CD4-positive, alpha-beta T cell (primary cell): ENCODE measurements at places on chromosomes 7 and 10.
A peak's percentile ranks its signal among the peaks of the same experiment; 100 is the strongest.

DNA sequence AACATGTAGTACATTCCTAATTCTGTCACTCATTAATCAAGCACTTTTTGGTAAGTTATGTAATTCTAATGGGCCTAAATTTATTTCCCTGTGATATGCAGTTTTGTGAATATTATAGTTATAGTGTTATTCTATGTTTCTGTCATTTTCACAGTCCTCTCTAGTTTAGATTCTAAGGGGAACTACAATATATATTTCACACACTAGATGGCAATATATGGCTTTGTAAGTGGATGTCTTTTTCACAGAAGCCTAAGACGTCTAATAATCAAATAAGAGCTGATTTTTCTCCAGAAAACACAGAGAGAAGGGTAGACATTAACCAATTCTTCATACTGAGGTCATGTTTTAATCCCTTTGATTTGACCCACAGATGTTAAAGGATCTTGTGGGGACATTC lies 18.0 kb downstream of the RNLS start:
- peak; percentile 30 for DNase-seq

DNA sequence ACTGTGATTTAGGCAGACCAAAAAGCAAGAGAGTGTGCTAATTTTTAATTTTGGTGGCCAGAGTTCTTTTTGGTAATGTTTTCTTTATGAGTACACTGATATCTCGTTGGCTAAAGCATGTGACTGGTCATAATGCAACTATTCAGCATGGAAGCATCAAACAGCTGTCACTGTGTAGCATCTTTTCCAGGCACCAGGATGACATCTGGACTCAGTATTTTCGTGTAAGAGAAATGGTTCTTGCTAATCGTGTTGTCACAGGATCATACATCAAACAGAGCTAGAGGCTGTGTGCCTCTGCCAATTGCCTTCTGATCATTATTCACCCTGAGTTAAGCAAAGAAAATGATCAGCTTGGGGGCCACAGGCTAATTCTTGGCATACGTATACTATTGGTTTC lies 118.9 kb downstream of the SND1 start:
- no peak for DNase-seq

DNA sequence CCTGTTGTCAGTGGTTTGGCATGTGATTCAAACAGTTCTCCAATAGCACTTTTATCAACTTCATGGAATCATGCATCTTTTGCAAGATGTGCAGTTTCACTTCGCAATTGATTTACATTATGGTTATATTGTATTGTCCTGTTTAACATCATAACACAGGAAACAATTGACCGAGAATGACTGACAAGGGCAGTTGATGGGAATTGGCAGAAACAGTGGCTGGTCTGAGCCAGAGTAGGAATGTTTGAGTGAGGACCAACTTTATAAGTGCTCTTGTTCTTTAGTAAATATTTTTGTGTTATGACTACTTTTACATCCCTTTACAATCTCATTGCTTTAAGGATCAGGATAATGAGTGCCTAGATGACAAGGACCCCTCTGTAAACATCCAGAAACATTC lies 2.2 kb downstream of the KLHL7 start:
- DNase-seq = no peak

GRCh38 chr10:97812696-97813095 lies 36.9 kb upstream of the GOLGA7B start:
- no peak for DNase-seq

DNA sequence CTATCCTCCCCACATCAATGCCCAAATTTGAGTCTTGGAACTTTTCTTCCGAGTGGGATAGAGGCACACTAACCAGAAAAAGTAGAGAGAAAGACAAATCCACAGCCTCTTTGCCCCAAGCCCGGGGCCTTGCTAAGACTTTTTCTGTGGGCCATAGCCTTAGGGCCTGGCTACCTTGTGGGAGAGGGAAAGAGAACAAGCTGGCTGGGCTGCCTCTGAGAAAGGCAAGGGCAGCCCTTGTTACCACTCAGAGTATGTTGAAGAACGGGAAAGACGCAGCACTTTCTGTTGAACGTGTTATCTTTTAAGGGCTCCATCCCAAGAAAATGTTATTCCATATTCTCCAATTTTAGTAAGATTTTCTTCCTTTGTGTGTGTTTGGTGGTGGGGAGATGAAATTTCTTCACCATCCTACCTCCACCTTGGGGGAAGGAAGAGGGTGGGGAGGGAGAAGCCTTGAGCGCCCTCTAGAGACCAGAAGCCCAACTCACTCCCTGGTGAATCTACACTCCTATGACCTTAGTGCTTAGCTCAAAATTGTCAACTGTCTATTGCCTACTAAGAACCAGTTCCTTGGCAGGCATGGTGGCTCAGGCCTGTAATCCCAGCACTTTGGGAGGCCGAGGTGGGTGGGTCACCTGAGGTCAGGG lies 3.9 kb upstream of the NRF1 start:
- DNase-seq = peak; percentile 24

DNA sequence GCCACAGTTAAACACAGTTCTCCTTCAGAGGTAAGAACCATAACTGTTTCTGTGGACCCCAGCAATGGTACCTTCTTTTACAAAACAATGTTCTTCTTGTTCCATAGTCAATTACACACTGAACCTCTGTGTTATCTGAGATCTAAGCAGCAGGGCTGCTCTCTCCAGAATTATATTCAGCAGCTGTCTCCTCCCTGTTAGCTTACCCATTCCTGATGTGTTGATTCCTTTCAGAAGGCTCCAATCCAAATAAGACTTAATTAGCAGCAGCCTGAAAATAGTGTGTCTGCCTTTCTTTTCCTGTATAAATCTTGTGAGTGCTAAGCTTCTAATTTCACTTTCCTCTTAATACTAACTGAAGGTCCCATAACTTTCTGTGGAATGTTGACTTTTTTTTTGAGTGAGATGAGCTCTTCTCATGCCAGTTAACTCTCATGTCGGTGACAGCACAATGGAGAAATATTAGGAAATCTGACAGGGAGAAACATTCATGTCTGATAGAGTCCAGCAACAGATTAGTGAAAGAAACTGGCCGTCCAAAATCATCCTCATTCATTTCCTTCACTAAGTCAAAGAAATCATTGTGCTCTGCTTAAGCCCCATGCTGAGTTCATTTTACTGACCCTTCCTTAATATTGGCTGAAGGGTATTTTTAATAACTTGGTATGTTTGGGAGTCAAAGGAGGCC lies 226.5 kb downstream of the PRKG1 start:
- no peak for DNase-seq

DNA sequence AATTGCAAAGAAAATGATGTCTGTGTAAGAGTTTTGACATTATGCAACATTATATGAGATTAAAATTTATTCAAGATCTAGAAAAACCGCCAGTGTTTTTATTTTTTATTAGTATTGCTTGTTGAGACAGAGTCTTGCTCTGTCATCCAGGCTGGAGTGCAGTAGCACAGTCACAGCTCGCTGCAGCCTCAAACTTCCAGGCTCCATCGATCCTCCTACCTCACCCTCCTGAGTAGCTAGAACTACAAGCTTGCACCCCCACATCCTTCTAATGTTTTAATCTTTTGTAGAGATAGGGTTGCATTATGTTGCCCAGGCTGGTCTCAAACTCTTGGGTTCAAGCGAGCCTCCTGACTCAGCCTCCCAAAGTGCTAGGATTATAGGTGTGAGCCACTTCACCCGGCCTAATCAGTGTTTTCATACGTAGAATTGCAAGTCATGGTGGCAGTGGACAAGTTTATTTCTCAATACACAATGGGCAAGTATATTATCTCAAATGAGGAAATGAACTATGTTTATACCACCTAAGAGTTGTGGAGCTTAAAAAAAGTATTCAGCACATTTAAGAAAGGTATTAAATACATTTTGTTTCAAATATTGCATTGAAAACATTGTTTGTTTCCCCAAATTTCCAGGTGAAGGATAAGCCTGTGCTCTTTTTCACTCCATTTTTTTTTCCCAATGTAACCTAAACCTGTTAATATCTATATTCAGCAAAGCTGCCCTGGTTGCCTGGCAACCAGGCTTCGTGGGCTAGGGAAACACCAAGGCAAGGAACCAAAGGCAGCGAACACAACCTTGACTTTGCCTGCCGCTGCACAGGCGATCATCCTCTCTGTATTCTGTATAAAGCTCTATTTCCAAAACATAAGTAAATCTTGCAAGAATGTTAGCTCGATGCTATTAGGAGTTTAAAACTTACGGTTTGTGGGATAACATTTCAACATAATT lies 163.9 kb downstream of the CACNB2 start:
- no peak for DNase-seq

- DNase-seq = no peak
Measured at GRCh38 chr10:98920807-98921206, 314.8 kb downstream of the HPSE2 start.

- no peak for DNase-seq
Measured at GRCh38 chr10:66321723-66322665, 603.8 kb upstream of the LRRTM3 start.

- DNase-seq = no peak
Measured at GRCh38 chr10:123146013-123146893, 1.7 kb upstream of the HMX2 start.

DNA sequence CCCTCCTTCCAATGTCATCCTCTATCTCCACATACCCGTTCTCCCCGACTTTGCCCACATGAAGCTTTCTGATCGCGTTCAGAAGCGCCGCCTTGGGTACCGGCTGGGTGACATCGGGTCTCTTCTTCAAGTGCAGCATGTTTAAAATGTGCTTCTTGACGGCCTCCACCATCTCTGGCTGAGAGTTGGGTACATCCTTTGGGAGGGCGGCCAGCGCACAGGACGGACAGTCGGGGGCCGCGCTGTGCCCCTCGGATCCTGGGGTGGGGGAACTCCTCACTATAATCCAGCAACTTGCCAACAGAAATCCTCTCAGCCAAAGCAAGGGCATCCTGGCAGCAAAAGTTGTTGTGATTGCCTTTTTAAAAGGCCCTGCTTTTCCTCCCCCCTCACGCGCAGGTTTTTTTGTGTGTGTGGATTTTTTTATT lies 2.8 kb downstream of the INHBA start:
- no peak for DNase-seq

DNA sequence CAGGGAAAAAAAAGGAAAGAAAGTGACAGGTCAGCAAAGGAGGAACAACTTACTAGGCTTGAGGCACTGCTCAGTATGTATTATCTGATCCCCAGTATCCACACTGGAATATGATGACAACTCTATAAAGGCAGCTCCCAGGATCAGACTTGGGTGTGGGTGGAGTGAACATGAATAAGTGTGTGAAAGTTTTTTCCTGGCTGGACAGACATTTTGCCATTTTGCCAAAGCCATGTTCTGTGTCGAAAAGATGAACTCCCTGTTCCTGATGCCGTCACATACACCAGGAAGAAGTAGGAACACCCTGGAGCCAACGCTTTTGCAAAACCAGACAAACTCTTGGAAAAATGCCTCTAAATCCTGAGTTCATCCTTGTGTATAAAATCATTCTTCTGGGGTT lies 143.2 kb upstream of the MEOX2 start:
- DNase-seq = no peak

GRCh38 chr10:25522946-25523608 lies 348.3 kb downstream of the GPR158 start:
- no peak for DNase-seq

DNA sequence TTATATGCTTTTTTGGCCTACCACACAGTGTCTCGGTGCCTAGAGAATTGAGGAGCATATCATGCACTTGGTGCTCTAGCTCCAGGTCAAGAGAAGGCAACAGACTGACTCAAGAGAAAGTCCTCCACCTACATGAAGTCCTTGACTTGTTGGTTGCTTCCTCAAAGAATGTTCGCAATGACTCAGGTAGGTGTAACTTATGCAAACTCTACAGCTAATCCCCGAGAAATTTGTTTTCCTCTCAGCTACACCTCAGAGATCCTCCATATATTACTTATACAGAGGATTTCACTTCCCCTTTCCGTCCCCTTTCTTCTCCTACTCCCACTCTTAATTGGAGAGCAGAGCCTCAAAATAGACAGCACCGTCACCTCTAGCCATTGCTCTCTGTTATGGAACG lies 1013.1 kb downstream of the KCNMA1 start:
- no peak for DNase-seq

DNA sequence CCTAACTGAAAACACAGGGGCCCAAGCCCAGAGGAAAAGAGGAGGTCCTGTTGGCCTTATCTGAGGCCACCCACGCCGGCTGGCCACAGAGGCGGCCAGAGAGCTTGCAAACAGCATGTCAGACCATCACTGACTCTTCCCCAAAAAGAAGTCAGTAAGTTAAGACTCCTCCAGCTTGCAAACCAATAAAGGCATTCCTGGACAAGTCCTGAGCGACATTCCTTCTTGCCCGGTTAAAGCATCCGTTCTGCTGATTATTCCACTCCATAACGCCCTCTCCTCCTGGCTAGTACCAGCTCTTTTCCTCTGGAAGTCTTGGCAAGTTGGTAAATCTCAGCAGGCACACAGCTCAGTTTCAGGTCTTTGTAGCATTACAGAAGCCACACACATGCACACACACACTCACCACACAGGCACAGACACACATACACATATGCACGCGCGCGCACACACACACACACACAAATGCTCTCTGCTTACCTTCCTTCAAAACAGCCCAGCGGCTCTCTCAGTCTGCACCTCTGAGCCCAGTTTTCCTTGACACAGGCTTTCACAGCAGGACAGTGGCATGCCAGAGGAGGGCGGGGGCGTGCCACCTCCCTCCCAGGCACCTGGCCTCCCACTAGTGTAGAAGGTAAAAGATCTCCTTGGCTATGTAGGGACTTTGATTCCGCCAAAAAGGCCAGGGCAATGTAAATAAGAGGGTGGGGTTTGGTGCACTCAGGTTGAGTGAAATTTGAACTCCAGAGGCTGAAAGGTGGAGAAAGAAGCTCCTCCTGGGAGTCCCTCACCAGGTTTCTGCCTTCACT lies 201.4 kb downstream of the TNS3 start:
- no peak for DNase-seq

DNA sequence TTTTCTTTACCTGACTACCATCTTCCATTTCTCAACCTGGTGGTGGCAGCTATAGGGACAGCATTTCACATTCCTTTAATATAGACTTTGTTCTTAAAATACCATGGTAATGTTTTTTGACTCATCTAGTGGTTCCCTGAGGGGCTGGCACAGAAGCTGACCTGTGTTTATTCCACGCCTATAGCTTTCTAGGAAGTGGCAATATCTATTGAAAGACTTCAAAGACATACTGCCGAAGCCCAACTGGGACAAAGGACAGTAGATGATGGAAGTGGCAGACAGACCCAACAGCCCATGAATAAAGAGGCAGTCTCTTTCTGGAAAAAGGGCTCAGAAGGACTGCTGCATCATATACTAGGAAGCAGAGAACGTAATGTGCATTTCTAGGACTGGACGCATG lies 11.2 kb downstream of the SUN3 start:
- DNase-seq = no peak

DNA sequence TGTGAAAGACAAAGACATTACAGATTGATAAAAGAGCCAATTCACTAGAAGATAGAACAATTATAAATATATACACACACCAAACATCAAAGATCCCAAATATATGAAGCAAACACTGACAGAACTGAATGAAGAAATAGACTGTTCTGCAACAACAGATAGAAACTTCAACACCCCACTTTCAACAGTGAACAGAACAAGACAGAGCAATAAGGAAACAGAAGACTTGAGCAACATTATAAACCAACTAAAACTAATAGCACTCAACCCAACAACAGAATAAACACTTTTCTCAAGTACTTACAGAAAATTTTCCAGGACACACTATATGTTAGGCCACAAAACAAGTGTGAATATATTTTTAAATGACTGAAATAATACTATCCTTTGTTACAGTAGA lies 10.9 kb downstream of the CDCA7L start:
- DNase-seq = no peak

GRCh38 chr10:122441961-122442360 lies 12.5 kb upstream of the ARMS2 start:
- DNase-seq = no peak
